Right renal cortex interstitium (tissue), 3 donors: ENCODE measurements at places on chromosomes 1 and 21. TPM values are rescaled to one million over a fixed set of nuclear protein-coding genes. Genes with fewer than 3 reads are reported as not detected.

CYP4A11 gene
- polyA plus RNA-seq = 48.1 TPM

LCK gene
- 6.3 TPM for polyA plus RNA-seq

ACBD6 gene
- 75.3 TPM for polyA plus RNA-seq

PRRX1 gene
- 2.3 TPM for polyA plus RNA-seq

SPRR2B gene
- polyA plus RNA-seq = not detected

SCP2 gene
- polyA plus RNA-seq = 247 TPM

LCE1D gene
- polyA plus RNA-seq = not detected

HCRTR1 gene
- 0.17 TPM for polyA plus RNA-seq

UBIAD1 gene
- polyA plus RNA-seq = 17.7 TPM

PBX1 gene
- polyA plus RNA-seq = 170 TPM

VAV3 gene
- polyA plus RNA-seq = 154 TPM

AMY1B gene
- 0.12 TPM for polyA plus RNA-seq

PSRC1 gene
- polyA plus RNA-seq = 24.0 TPM

LRRC53 gene
- polyA plus RNA-seq = not detected

SELP gene
- polyA plus RNA-seq = 6.5 TPM

PROX1 gene
- polyA plus RNA-seq = 7.7 TPM

KRTAP19-1 gene
- polyA plus RNA-seq = not detected

DIO1 gene
- 5.6 TPM for polyA plus RNA-seq

DLGAP3 gene
- polyA plus RNA-seq = 1.4 TPM

CD46 gene
- 344 TPM for polyA plus RNA-seq

S100PBP gene
- polyA plus RNA-seq = 33.6 TPM

PLCH2 gene
- polyA plus RNA-seq = 0.47 TPM

SPOCD1 gene
- polyA plus RNA-seq = 0.04 TPM

TNNI3K gene
- polyA plus RNA-seq = 2.7 TPM

TMEM125 gene
- 13.6 TPM for polyA plus RNA-seq

CRABP2 gene
- 78.4 TPM for polyA plus RNA-seq

AADACL3 gene
- not detected for polyA plus RNA-seq

TM2D1 gene
- polyA plus RNA-seq = 77.7 TPM

OR6K3 gene
- not detected for polyA plus RNA-seq
